GM12892 (cell line): ENCODE measurements at places on chromosomes 16 and 17.
A peak's percentile ranks its signal among the peaks of the same experiment; 100 is the strongest.

DNA sequence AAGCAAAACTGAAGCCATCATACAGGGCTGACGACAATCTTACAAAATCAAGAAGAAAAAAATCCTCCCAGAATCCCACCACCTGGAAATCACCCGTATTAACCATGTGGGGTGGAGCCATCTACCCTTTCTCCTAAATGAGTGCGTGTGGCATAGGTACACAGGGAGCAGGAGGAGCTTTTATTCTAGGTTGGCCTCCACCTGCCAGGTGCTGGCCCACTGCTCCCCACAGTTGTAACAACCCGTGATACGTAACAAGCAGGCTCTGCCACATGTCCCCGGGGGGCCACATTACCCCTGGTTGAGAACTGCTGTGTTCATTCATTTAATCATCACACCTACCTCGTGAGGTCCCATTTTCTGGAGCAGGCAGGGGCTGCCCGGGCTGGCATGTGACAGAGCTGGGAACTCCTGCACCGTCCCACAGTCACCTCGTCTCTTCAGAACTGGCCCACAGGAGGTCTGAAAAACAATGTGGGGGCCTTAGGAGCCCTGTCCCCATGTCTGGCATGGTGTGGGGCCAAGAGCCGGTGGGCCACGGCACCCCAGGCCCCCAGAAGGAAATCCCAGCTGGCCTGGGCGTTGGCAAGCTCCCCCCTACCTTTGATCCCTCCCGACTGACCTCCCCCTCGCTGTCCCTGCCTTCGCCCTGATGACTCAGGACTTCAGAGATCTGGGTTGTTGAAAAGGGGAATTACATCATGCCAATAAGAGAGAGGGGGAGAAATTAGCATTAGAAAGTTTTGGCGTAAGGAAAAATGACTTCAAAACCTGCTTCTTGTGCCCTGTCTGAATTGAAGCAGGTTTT lies 12.9 kb downstream of the CMIP start:
- no peak for DNase-seq

DNA sequence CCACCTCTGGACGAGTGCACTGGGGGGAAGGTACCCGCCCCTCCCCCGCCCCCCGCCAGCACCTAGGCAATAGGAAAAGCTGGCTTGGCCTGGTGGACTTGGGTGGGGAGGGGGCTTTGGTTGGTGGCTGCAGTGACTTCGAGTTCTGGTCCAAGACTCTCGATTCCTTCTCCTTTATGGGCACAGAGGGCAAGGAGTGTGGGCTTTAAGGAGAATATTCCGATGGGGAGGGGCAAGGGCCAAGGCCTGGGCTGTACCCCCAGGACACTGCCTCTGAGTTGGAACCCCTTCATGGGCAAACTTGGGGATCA lies 409 bp downstream of the ACSF2 start:
- DNase-seq: no peak

GRCh38 chr17:18928628-18929125 lies 23.3 kb upstream of the SLC5A10 start:
- DNase-seq: no peak

GRCh38 chr17:7014261-7014994 lies 2.0 kb downstream of the RNASEK start:
- DNase-seq: peak; percentile 94

DNA sequence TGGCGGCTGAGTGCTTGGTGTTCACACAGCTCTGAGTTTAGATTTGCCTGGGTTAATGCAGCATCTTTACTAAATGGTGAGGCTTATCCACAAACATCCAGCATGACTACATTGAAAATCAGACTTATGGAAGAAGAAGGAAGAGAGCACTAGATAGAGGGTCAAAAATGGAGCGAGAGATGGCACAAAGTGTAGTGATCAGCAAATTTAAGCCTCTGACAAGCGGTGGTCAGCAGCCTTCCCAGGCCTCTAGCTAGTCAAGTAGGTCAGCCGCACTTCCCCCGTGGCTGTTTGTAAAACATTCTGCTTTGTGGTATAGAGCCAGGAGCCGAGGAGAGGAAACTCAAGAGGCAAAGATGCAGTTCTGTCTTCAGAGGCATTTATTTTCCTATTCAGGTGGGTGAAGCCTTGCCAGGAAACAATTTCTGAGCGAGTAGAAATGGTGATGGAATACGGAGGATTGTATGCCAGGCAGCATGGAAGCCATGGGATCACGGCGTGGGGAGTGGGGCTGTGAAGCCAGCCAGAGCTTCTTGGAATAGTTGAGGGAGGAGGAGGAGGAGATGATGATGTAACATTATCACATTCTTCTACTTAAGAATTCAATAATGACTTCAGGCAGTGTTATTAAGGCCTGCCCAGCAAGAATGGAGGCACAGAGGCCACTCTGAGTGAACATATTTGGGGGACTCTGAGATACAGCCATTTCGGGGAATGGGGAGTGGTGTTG lies 118.9 kb downstream of the MSI2 start:
- no peak for DNase-seq

- no peak for DNase-seq
These were observed 395.7 kb upstream of the ASIC2 start for GRCh38 chr17:33688771-33689170.

DNA sequence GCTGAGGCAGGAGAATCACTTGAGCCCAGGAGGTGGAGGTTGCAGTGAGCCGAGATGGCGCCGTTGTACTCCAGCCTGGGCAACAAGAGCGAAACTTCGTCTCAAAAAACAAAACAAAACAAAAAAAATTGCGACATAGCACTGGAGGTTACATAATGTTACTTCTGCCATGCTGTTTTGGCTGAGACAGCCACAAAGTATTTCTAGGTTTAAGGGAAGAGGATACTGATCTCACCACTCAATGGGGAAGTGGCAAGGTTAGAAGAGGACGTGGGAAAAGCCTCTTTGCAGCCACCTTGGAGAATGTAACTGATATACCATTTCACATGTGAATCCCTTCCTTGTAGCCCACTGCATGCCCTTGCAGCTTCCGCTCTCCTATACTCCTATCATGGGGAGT lies 131.2 kb upstream of the NLRP1 start:
- DNase-seq: no peak

DNA sequence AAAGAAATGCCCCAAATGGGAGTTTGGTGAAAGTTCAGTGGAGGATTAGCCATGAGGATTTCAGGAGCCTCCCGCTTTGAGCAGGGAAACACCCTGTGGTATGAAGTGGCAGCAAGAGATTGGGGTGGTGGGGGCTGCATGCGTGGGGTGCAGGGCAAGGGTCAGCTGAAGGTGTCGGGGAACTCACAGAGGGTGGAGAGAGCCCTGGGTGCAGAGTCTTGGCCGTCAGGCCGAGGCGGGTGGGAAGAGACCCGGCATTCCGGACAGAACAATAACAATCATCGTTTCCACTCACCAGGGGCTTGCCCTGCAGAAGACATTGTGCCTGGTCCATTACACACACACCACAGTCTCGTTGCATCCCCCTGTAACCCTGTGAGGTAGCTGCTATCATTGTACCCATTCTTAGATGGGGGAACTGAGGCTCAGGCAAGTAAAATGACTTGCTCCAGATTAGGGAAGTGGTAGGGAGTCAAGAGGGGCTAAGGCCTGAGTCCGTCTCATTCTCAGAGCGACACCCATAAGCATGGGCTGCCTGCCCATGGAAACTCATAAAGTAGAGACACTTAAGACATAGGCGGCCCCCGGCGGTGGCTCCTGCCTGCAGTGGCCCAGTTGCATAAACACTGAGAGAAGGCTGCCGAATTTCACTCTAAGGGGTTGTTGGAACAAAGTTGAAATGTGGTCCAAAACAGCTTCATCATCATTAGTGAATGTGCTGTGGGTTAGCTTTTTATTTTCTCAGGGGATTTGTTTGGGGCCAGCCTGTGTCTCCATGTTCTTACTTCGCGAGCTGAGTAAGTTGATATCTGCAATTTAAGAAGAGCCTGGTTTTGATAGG lies 93.3 kb downstream of the CMIP start:
- DNase-seq: no peak

GRCh38 chr16:47732523-47733111 lies 271.5 kb downstream of the PHKB start:
- DNase-seq: no peak

DNA sequence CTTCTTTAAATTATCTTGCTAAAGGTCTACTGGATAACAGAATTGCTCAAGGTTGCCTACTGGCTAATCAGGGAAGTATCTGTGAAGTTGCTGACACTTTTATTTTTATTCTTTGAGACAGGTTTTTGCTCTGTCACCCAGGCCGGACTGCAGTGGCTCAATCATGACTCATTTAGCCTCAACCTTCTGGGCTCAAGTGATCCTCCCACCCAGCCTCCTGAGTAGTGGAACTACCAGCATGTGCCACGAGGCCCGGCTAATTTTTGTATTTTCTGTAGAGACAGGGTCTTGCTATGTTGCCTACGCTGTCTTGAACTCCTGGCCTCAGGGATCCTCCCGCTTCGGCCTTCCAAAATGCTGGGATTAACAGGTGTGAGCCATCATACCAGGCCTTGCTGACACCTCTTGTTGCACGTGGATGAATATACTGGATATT lies 43.1 kb downstream of the GLG1 start:
- DNase-seq: no peak

DNA sequence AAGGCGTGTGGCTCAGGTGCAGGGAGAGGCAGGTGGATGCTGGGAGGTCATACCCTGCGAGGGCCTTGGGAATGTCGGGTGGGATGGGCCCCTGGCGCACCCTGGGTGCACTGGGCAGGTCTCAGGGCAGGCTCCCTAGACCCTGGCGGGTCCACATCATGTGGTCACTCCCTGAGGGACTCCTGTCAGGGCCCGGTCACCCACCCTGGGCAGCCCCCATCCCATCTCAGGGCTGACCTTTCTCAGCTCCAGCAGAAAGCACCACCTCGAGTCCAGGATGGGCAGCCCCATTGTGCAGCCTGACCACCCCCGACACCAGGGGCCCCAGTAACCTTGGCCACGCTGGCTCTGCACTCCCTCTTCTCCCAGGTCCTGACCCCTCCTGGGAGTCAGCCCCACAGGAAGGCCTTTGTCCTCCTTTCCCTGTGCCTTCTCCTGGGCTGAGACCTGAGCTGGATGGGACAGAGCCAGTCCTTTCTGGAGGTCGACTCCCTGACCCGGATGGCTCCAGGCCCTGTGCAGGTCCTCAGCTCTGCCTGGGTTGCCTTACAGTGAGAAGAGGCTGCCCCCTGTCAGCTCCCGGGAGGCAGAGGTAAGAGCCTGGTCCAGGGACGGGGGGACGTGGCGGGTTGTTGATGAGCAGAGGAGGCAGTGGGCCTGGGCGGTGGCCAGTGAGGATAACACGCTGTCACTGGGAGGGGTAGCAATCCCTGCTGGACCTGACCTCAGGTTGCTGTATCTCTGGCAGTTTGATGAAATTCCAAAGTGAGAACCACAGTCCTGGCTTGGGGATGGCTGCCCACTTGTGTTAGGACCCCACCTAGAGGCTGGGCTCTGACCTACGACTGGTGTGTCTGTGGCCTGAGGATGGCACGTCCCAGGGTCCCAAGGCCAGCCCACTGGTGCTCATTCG lies 77.9 kb downstream of the GOSR1 start:
- DNase-seq: no peak

GRCh38 chr16:25707982-25708583 lies 16.3 kb downstream of the HS3ST4 start:
- DNase-seq: no peak

- DNase-seq: no peak
These were observed 6.9 kb downstream of the CREBBP start for GRCh38 chr16:3873482-3874173.

- peak; percentile 99 for DNase-seq
These were observed at the start of gene TSEN54 for GRCh38 chr17:75516255-75516618. Gene TSEN54 (plus strand): TSS chr17:75516528. CDS start chr17:75516561, 33 bp downstream.

- no peak for DNase-seq
These were observed 319.5 kb upstream of the SOX9 start for GRCh38 chr17:71801301-71801700.

GRCh38 chr16:67229906-67230808 lies 3.2 kb downstream of the TMEM208 start:
- DNase-seq: no peak

DNA sequence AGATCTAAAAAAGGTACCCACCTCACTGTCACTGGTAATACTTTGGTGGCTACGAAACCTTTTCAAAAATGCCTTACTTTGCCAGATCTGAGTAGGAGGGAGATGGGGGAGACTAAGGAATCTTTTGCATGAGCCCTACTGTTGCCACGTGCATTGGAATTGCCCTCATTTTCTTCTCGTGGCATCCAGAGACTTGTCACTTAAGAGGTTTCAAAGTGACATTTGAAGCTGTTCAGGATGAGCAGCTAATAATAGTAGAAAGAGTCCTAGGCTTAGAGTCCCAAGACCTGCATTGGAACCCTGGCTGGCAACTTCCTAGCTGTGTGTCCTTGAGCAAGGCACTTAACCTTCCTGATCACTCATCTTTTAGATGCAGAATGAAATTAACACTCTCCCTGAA lies 43.5 kb downstream of the GPRC5B start:
- DNase-seq: no peak

DNA sequence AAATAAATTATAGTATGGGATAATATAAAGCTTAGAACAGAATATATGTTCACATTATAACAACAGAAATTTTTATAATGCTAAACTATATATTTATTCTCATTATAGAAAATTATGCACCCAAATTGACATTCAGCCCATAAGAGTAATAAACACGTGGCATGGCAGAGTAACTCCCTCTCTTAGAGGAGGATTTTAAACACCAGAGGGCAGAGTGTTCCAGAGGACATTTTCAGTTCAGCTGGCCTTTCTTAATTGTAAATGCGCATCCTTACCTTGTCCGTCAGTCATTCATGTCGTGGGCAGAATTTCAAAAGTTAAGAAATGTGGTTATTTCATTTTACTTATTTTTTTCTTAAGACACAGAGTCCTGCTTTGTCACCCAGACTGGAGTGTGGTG lies 147.1 kb downstream of the TANC2 start:
- DNase-seq: no peak

DNA sequence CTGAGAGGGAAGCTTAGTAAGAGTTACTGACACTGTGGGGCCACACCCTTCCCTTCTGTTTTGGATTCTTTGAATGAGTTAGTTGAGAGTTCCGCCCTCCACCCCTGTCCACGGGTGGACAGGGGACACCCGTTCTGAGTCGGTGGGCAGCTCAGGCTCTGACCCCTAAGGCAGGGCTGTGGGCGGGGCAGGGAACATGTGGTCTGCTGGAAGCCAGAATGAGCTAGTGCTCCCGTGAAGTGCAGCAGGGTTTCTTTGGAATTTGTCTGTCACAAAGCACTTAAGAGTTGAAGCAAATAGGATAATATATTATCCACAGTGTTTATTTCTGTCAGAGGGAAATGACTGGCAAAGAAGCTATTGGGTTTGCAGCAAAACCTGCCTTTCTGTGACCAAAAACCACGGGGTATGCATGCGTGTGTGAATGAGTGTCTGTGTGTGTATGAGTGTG lies 90.1 kb downstream of the CLEC16A start:
- no peak for DNase-seq

DNA sequence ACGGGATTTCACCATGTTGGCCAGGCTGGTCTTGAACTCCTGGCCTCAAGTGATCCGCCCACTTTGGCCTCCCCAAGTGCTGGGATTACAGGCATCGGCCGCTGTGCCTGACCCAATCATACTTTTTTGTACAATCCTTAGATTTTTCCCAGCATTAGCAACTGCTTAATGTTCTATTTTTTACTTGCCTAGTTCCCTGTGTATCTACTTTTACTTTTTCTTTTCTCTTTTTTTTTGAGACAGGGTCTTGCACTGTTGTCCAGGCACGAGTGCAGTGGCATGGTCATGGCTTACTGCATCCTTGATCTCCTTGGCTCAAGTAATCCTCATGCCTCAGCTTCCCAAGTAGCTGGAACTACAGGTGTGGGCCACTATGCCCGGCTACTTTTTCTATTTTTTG lies 9.5 kb downstream of the GRB2 start:
- no peak for DNase-seq
